ENCODE measurements at places on chromosomes 11 and 22.

DNA sequence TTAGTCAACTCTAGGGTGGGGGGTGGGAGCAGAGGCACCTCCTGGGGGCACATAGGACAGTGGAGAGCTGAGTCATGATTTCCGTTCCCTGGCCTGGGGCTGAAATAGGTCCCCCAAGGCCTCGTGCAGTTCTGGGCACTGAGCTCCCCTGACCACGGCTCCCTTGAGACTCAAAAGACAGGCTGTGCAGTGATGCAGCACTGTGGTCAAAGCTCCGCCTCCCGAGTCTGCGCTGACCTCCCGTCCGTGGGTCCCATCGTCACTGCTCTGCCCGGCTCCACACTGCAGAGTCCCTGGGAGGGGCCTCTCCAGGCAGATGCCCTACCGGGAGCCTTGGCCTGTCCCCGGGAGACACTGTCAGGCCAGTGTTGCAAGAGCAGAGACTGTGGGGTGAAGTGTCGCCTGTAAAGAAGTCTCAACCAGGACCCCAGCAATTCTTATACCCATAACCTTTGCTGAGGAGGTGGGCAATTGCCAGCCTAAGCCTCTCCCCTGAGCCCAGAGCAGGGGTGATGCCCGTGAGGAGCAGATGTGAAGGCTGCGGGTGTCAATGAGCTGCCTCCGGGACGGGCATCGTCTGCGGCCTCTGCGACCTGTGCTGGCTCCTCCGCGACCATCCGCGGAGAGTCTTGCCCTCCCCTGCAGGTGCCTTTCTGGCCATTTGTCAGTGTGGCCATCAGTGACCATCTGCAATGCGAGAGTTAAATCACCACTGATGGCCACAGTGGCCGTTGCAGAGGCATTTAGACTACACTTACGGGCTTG lies 877.3 kb downstream of the BRD1 start:
- DNase-seq: no peak

- no peak for DNase-seq
Measured at GRCh38 chr11:129825380-129825779, 9.7 kb downstream of the TMEM45B start.

DNA sequence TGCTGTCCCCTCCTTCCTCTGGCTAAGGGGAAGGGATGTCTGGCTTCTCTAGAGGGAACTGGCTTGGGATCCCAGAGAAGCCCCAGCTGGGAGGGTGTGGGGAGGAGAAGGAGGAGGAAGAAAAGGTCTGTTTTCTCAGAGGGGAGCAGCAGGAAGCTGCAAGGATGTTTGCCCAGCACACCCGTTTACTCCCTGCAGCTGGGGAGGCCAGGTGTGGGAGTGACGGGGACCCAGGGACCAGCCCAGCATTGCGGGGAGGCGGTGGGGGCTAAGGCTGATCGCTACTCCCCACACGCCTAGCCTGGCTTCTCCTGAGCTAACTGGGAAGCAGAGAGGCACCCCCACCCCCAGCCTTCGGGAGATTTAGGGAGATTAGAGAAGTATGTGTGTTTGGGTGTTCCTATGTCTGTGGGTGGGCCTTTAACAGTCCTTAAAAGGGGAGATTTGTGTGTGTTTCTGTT lies 3.9 kb downstream of the CREB3L1 start:
- no peak for DNase-seq

GRCh38 chr11:92751594-92751993 lies 217.9 kb upstream of the MTNR1B start:
- no peak for DNase-seq

DNA sequence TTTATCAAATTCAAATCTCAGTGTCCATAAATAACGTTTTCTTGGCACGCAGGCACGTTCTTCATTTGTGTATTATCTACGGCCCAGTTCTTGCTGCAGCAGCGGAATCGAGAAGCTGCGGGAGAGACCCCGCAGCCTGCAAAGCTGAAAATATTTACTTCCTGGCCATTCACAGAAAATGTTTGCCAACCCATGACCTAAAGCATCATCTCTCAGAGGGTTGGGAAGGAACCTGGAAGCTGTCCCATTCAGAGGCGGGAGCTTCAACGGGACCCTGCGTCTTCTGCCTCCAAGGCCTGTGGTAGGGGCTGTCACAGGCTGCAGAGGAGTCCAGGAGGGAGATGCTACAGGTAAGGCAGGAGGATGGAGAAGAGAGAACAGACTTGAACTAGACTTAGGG lies 319.2 kb downstream of the MN1 start:
- no peak for DNase-seq

GRCh38 chr11:86372586-86372985 lies 2.1 kb upstream of the CCDC81 start:
- no peak for DNase-seq

GRCh38 chr11:11740073-11740702 lies 101.6 kb upstream of the USP47 start:
- no peak for DNase-seq

DNA sequence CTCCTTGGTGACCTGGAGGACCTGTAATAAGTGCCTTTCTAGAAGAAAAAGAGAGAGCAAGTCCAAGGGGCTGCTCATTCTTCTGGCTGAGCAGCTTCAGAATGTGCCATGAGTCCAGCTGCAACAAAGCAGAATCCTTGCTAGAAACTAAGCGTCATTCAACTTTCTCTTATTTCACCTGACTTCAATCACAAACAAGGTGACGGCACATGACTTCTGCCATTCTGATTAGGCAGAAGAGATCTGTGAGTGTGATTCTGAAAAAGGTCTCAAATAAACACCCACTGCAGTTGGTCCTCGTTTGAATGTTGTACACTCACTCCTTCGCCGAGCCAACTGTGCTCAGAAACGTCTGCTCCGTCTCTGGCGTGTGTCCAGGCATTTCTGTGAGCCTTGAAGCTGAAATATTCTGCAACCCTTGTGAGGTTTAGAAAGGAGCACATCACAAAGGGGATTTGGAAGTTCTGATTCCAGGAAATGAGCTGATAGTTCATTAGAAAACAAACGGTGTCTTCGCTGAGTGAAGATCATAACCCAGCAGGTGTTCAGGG lies 623.8 kb upstream of the KIRREL3 start:
- no peak for DNase-seq

DNA sequence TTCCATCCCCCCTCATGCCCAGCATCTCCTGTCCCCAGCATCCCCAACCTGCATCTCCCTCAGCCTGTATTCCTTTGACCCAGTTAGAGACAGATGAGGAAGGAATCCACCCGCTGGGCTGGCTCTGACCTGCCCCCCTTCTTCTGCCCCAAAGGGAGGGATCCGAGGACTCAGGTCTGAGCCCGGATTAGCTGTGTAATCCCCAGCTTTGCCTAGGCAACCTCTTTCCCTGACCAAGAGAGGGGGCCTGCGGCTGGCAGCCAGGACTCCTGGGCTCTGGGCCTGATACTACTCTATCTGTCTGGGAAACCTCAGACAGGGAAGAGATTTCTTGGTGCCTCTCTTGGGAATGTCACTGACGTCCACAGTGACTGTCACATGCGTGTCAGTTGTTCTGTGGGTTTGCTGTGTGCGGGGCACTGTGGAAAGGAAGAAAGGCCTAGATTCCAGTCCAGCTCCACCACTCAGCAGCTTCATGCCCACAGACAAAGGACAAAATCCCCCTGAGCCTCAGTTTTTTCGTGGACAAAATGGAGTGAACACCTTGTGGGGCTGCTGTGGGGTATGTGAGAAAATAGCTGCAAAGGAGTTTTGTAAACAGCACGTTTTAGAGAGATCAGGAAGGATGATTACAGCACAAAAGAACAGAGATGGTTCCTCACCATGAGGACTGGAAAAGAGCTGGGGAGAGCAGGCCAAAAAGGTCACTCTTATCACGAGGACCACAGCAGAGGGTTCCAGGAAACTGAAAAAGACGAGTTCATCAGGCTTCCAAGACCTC lies 1.3 kb upstream of the NDUFV1 start:
- no peak for DNase-seq

DNA sequence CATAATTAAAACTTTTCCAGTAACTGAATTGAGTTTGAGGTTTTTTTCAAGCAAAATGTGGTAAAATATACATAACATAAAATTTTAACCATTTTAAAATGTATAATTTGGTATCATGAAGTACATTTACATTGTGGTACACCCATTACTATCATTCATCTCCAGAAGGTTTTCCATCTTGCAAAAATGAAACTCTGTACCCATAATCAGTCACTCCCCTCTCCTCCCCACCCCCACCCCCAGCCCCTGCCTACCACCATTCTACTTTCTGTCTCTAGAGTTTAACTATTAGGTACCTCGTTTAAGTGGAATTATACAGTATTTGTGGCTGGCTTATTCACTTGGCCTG lies 63.7 kb downstream of the MICAL2 start:
- no peak for DNase-seq

DNA sequence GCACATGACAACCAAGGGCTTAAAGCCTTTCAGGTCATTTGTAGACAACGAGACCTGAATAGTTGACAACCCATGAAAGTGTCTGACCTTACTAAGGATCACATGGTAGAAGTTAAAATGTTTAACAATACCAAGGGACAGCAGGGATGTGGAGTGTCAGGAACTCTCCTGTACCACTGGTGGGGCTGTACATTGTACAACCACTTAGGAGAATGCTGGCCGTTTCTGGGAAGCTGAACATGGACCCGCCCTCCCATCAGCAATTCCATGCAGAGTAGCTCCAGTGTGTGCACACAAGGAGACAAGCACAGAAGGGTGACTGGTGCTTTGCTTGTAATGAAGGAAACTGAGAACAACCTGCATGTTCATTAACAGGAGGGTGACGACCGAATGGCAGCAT lies 162.9 kb downstream of the MPPED1 start:
- no peak for DNase-seq

DNA sequence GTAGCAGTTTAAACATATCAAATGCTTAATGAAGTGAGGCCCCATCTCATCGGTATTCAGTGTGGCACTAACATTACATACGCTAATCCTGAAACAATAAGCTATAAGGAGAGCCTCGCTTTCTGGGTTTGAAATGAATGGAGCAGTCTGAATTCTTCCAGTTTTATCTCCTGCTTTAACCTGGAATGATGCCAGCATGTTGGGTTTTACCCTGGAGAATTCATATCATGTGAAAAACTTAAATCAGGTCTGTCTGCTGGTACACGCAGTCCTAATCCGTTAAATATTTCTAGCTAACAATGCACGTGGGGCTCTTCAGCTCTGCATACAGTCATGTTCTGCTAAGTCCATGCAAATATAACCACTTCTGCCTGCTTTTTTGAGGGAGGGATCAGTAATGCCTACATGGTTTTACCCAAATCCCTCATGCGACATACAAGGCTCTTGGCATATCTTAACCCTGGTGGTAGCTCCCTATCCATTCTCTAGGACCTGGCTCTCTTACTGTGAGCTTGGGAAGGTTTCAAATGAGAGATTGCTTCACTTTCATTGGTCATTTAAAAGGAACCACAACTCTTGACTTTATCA lies 92.7 kb downstream of the COMMD9 start:
- DNase-seq: no peak

GRCh38 chr11:76243957-76244285 lies 37.6 kb upstream of the WNT11 start:
- DNase-seq: no peak

GRCh38 chr11:28476864-28477263 lies 368.7 kb downstream of the METTL15 start:
- no peak for DNase-seq

- no peak for DNase-seq
Measured at GRCh38 chr11:83676056-83676601, 390.0 kb upstream of the CCDC90B start.

DNA sequence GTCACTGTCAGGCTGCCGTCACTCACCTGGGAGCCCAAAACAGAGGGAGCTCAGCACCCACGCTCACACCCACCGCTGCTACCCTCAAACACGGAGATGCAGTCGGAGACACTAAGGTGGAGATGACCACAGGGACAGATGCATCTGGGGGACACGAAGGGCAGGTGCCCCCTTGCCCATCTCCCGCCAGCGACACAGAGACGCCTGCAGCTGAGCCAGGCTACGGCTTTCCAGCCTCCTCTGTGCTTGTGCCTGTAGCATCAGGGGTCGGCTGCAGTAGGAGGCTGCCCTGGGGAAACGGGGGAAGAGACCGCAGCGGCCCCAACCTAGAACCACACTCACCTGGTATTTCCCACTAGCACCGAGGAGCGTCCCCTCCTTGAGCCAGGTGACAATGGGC lies 19.3 kb downstream of the IGSF9B start:
- no peak for DNase-seq

GRCh38 chr11:128738942-128739341 lies 45.1 kb downstream of the FLI1 start:
- DNase-seq: no peak

- DNase-seq: no peak
Measured at GRCh38 chr11:62554387-62555167, 8.0 kb upstream of the AHNAK start.

DNA sequence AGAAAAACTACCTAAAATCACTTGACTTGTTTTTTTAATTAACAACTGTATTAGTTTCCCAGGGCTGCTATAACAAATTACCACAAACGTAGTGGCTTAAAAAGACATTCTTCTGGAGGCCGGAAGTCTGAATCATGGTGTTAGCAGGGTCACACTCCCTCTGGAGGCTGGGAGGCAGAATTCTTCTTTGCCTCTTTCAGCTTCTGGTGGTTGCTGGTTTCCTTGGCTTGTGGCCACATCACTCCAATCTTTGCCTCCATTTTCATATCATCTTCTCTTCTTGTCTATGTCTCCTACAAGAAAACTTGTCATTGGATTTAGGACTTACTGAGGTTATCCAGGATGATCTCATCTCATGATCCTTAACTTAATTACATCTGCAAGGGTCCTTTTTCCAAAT lies 7.4 kb upstream of the INCENP start:
- DNase-seq: no peak

DNA sequence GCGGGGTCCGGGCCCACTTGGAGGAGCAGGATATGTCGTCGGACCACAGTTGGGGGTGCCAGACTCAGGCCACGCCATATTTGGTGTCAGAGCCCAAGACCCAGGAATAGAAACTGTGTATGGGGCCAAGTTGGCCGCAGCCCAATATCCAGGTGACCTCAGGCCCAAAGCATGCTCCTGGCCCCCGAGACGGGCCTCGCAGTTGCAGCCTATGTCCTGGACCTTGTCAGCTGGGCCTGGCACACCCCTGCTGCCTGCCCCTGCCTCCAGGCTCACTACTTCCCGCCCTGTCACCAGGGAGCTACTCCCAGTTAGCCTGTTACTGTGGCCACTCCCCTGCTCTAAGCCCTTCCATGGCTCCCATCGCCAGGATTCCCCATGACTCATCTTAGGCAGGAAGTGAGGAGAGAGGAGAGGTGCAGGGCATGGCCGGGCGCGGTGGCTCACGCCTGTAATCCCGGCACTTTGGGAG lies 23.1 kb downstream of the A4GALT start:
- DNase-seq: no peak

DNA sequence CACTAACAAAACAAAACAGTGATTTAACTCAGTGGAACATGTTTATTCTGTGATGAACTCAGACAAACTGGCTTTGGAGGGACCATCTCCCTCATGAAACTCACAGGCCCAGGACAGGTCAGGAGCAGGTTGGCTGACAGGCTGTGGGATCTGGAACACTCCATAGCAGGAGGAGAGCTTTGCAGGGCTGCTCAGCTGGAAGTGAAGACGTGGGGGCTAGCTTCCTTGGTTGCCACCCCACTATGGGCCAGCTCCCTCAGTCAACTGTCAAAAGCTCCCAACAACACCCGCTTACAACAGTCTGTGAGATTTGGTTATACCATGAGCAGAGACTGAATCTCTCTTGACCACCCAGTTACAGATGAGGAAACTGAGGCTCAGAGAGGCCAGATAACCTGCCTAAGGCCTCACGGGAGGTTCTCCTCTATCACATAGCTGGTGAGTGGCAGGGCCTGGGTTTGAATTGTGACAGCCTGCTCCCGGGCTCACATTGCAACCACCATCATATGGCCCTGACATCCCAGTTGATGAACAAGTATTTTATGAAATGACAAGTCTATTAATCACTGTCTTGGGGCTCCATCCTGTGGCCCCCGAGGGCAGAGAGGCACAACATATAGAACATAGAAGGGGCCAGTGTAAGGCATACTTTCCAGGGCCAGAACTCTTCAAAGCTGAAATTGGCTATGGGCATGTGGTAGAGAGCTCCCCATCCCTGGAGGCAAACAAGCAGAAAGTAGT lies 473.4 kb downstream of the MN1 start:
- DNase-seq: no peak
